ENCODE measurements at places on chromosomes 7 and 10. TPM values are rescaled to one million over a fixed set of nuclear protein-coding genes. Genes with fewer than 3 reads are reported as not detected.

DNA sequence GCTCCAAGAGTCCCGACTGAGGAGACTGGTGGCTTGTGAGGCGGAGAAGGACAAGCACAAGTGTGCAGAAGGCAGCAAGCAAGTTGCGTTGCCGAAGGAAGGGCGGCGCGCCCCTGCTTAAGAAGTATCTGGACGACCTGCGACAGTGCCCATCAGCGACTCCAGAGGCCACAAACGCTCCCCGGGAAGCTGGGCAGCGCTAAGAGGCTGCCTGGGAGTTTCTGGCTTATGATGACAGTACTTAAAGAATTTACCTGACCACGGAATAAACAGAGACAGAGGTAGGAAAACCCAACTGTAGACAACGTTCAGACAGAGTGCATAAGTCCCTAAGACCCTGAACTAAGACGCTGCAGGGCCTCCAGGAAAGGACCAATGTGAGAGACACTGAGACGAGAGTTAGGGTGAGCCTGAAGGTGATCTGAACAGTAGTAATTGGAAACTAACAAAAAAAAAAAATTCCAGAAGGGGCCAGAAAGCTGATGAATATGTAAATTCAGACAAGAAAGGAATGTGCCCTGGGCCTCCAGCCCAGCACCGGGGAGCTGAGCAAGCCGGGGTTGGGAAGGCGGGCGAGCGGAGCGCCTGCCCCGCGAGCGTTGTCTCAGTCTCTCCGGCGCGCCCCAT, 1.0 kb downstream of the OSBPL3 start:
- peak; percentile 37 for DNase-seq

GRCh38 chr10:70167246-70167645, 3.1 kb downstream of the SAR1A start:
- no peak for DNase-seq

GRCh38 chr10:31630861-31631567, 297.6 kb downstream of the ARHGAP12 start:
- no peak for DNase-seq

DNA sequence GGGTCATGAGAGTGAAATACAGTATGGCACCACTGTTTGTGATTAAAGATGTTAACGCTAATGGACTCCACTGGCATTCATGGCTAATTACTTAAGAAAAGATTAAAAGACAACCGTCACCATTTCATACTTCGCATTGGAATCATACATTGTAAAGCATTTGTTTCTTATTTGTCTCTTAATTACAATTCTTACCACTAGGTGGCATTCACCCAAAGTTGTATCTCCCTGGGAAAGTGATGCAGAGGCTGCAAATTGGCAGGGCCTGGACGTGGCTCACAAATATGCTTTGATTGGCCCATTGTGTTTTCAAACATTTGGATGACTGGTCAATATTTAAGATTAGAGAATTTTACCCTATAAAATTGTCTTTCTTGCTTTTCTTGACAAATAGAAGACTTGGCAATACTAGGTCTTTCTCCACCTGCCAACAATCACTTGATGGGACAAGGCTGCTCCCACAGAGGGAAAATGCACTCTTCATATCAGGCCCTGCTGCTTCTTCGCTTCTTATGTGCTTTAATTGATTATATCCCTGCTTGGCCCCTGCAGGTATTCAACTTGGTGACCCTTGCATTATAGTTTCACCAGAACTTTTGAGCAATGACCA, 72.1 kb upstream of the STARD3NL start:
- no peak for DNase-seq

DNA sequence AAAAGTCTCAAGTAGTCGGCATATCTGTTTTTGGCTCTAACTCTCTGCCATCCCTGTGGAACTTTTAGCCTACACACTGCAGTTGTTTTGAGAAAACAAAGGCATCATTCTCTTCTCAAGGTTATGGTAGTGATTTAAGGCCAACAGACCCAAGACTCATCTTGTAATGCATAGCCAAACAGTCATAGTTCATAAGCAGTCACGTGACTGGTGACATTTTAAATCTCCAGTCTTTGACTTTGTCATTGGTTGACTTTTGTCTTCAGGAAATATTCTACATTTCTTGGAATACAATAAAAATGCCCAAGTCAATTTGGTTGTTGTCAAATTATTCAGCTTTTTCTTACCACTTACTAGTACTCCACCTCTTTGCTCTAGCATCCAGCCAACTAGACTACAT, 114.8 kb downstream of the ANKRD30A start:
- DNase-seq: no peak

Gene GHRHR
- not detected for total RNA-seq

Data from activated naive CD8-positive, alpha-beta T cell treated with anti-CD3 and anti-CD28 coated beads, Interleukin-2, amount 10 ng/mL, durations not matched to agents 7 days and 5 days (primary cell).